Ovary (tissue), 10 donors: ENCODE measurements at places on chromosomes 2 and 18. TPM values are rescaled to one million over a fixed set of nuclear protein-coding genes. Genes with fewer than 3 reads are reported as not detected.

DNA sequence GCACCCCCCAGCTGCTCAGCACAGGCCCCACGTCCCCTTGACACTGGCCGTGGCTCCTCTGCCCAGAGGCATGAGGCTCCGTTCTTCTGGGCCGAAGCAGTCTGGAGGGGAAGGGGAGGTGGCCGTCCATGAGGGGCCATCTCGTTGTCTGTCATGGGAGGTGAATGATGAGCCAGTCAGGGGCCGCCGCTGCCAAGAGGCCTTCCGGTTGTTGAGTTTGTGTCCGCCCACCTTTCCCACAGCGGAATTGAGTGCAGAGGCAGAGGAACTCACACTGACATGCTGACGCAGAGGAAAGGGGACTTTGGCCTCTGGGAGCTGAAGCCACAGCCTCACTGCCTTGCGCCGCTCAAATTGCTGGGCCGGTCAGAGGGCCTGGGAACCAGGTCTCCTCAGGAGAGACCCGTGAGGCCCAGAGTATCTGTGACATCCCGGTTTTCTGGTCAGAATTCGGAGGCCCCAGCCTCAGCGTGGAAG lies 268.4 kb downstream of the ATAD2B start:
- DNase-seq, result no peak

DNA sequence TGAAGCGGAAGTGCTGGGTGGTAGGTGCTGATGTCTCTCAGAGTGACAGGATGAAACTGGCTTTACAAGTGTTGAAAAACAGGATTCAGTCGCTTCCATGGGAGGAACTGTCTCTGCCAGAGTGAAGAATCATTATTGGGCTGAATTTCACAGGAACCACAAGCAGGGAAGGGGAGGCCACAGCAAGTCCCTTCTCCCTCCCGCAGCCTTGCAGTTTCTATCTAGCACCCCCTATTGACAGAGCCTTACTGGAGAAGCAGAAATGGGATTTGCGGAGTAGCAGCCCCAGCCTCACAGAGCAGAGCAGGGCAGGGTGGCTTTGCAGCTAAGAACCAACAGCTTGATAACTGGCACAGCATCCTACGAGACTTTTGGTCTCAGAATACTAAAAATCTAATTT lies 33.3 kb upstream of the RMP24 start:
- no peak for DNase-seq

GRCh38 chr2:239498981-239499634 lies 98.3 kb upstream of the HDAC4 start:
- DNase-seq, result peak; percentile 81

DNA sequence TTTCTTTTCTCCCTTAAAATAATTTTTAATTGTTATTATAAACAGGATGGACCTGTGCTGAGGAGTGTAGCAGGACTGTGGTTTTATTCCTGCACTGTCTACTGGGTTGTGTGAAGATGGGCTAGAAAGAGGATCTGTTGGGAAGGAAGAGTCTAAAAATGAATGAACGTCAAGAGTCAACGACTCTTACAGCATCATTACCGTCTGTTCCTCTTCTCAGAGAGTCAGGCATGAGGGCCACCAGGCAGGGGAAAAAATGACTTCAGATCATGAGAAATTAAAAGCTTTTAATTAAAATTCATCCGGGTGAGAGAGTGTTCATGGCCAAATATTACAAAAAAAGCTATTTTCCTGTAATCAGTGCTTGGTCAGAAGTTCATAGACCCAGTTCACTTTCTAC lies 32.6 kb downstream of the SRSF7 start:
- DNase-seq, result no peak

GRCh38 chr2:86035376-86035882 lies 70.3 kb downstream of the POLR1A start:
- DNase-seq, result no peak

DNA sequence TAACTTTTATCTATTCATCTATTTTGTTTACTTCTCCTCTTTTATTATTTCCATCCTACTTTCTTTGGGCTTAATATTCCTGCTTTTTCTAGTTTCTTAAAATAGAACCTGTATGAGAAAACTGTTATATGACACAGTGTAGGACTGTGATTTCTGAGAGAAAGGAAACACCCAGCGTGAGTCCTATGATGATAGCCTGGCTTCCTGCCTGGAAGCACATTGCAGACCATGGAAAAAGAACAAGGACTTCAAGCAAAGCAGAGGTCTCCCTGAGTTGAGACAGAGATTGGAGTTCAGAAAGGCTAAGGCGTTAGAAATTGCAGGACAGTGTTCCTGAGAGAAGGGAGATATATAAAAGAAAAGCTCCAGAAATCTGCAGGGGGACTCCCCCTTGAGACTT lies 7.8 kb downstream of the RBM44 start:
- DNase-seq, result no peak

GRCh38 chr2:204339212-204339715 lies 206.0 kb upstream of the PARD3B start:
- no peak for DNase-seq

GRCh38 chr2:72983500-72984161 lies 66.3 kb downstream of the EMX1 start:
- DNase-seq, result no peak

- no peak for DNase-seq
Measured at GRCh38 chr2:65407240-65407639, 25.2 kb downstream of the SPRED2 start.

GRCh38 chr2:58186501-58186900 lies 54.6 kb downstream of the FANCL start:
- no peak for DNase-seq

Gene CNTNAP5
- not detected for total RNA-seq
